RCC 7860 (cell line): ENCODE measurements at places on chromosomes 2 and 18.

DNA sequence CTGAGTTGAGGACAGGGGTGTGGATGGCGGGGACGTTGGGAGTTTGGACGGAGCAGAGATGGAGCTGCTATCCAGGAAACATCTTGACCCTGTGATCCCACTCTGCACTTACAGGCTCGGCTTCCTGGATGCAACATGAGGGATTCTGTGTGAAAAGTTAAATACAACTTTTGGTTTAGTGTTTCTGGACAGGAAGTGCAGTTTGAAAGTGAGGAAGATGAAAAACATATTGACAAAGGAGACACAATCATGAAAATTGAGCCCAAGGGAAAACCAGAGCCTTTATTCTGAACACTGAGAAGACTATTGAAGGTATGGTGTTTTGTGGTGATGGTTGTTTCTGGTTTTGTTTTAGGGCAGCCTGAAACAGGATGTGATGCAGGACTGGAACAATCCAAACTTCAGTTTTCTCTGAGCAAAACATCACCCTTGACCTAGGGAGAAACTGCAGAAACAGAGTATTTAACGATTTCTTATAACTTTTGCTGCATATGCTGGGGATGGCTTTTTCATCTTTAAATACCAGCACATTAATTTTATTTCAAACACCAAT is 76.5 kb upstream of the RFX8 start:
- no peak for DNase-seq

- peak; percentile 76 for DNase-seq
Measured at GRCh38 chr18:74299746-74300145, 8.0 kb upstream of the CYB5A start.

- no peak for DNase-seq
Measured at GRCh38 chr2:216086207-216086893, 4.6 kb downstream of the TMEM169 start.

DNA sequence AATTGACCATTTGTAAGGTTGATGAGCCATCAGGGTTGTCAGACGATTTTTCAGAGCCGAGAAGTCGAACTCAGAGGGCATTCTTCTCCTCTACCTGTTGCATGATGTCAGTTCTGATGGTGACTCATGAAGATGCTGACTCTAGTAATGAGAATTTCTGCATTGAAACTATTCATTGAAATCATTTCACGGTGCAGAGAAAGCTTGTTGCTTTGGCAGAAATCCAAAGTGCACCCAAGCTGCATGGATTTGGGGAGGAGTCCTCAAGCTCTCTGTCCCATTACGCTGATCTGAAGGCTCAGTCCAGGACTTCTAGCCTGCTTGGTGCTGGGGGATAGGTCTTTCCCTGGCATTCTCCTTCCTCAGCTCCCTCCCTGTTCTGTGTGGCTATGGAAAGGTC is 125.7 kb upstream of the PXDN start:
- peak; percentile 37 for DNase-seq

DNA sequence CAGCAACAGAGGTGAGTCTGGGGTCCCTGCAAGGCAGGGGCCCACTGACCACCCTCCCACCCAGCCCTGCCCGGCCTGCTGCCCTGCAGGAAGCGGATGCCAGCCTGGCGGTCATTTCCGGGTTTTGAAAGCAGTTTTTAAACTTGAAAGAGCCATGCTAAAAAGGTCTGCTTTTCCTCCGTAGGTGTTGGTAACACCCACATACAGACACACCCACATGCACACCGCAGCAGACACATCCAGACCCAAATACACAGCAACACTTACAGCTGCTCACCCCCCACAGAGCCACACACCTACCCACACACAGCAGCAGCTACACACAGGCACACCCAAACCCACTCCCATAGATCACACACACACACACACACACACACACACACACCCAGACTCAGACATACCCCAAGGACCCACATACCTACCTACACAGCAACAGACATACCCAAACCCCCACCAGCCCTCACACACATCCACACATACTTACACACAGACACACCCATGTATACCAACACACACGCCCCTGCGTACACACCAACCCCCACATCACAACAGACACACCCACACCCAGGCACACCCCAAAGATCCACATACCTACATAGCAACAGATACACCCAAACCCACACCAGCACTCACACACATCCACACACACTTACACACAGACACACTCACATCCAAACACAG is 7.6 kb downstream of the ZFP36L2 start:
- DNase-seq, result no peak

DNA sequence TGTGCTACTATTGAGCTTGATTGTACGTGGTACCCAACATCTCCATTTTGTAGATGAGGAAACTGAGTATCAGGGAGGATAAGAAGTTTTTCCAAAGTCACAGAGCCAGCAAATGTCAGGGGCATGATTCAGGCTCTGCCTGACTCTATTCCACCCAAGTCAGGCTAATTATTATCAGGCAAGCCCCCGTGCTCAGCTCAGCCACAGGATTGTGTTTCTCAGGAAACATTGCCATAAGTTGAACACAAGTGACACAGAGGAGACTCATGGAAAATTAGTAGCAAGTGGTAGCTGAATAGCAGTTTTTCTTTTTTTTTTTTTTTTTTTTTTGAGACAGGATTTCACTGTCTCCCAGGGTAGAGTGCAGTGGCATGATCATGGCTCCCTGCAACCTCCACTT is 260.5 kb downstream of the C1D start:
- peak; percentile 43 for DNase-seq

GRCh38 chr2:62457556-62457955 is 48.4 kb downstream of the TMEM17 start:
- DNase-seq, result no peak

- DNase-seq, result peak; percentile 33
Measured at GRCh38 chr2:152566728-152567069, 150.6 kb downstream of the PRPF40A start.

GRCh38 chr2:39504790-39505335 is 67.8 kb upstream of the MAP4K3 start:
- DNase-seq, result peak; percentile 44

DNA sequence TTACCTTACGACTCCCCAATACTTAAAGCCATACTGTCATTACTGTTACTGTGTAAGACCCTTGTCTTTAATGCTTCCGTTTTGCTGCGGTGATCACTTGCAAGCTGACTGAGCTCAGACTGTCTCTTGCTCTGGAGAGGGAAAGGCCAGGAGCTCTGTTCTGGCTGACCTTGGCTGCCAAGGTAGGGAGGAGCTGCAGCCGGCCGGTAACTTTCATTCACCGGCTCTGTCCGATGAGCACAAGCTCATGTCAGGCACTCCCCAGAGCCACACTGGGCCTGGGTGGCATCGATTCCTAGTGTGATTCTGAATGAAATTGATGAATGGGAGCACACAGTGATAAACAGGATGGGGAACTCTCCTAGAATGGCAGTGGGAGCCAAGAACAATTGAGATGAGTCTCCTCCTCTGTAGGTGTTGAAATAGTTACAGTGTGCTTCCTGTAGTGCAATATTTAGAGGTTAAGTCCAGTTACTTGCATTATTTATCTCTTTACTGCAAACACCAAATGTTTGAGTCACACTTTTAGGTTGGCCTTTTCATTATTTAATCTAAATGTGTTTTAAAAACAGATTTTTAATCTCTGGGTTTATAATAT is 100.9 kb downstream of the ATP9B start:
- no peak for DNase-seq
